ENCODE measurements at places on chromosomes 1 and 21.

GRCh38 chr1:17168091-17168876, 36.6 kb upstream of the PADI1 start:
- H3K4me1 ChIP-seq: peaks cover 3% of the 10 kb centered on the region
- H3K27ac ChIP-seq: no peak overlapping the region
- H3K4me3 ChIP-seq: no peak overlapping the region
- H3K36me3 ChIP-seq: no peaks in the 10 kb centered on the region
- DNase-seq: no peak

DNA sequence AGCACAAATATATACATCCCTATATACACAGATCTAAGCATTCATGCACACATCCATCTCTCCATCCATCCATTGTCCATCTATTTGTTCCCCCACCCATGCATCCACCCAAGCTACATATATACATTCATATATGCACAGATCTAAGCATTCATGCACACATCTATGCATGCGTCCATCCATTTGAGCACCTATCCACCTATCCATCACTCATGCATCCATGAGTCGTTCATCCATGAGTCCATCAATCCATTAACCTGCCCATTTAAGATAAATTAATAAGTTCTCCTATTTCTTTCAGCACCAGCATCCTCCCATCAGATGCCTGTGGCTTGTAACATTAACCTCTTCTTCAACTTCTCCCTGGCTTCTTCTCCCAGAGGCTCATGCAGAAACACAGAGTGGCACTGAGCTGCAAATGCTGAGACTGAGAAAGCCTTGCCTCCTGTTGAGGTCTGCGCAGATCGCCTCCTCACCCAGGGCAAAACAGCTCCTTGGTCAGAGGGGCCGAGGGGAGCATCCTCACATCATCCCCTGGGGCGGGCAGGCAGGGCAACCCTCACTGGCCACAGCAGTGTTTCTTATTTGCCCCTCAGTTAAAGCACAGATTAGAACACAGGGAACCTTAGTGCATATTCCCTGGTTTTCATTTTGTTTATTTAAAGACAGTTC, 17.4 kb upstream of the PDE9A start:
- no peak overlapping the region for H3K27ac ChIP-seq
- H3K36me3 ChIP-seq: no peaks in the 10 kb centered on the region

GRCh38 chr1:44249543-44249942, 36.3 kb downstream of the DMAP1 start:
- no peaks in the 10 kb centered on the region for H3K27me3 ChIP-seq
- H3K4me3 ChIP-seq: no peak overlapping the region
- H3K4me1 ChIP-seq: peaks cover 27% of the 10 kb centered on the region
- no peak for DNase-seq

- no peaks in the 10 kb centered on the region for H3K27me3 ChIP-seq
- no peak overlapping the region for H3K27ac ChIP-seq
- no peak for DNase-seq
- H3K4me1 ChIP-seq: no peaks in the 10 kb centered on the region
- H3K36me3 ChIP-seq: peaks cover 2% of the 10 kb centered on the region
Observed at GRCh38 chr1:162676087-162676486, 43.8 kb downstream of the DDR2 start.

- DNase-seq: no peak
- no peaks in the 10 kb centered on the region for H3K36me3 ChIP-seq
- H3K4me3 ChIP-seq: no peak overlapping the region
- no peaks in the 10 kb centered on the region for H3K4me1 ChIP-seq
Observed at GRCh38 chr1:20643080-20643479, 9.8 kb downstream of the PINK1 start.

- no peaks in the 10 kb centered on the region for H3K27me3 ChIP-seq
- peaks cover 24% of the 10 kb centered on the region for H3K4me1 ChIP-seq
- H3K27ac ChIP-seq: no peak overlapping the region
- H3K4me3 ChIP-seq: no peak overlapping the region
Observed at GRCh38 chr1:59077466-59078069, 219.3 kb upstream of the FGGY start.

GRCh38 chr21:17451364-17451891, 61.4 kb upstream of the CXADR start:
- peaks cover 11% of the 10 kb centered on the region for H3K4me1 ChIP-seq
- peaks cover 3% of the 10 kb centered on the region for H3K36me3 ChIP-seq
- H3K27ac ChIP-seq: no peak overlapping the region
- no peak for DNase-seq
- H3K27me3 ChIP-seq: peaks cover 5% of the 10 kb centered on the region

GRCh38 chr1:118185084-118185832, at the start of gene SPAG17:
SPAG17 (minus strand) TSS chr1:118185228; CDS start chr1:118185157, 71 bp downstream.
- peak; percentile 88 for DNase-seq
- peak within 1 kb of the TSS; percentile 86 for H3K27ac ChIP-seq
- H3K4me1 ChIP-seq: peaks cover 19% of the 10 kb centered on the region

DNA sequence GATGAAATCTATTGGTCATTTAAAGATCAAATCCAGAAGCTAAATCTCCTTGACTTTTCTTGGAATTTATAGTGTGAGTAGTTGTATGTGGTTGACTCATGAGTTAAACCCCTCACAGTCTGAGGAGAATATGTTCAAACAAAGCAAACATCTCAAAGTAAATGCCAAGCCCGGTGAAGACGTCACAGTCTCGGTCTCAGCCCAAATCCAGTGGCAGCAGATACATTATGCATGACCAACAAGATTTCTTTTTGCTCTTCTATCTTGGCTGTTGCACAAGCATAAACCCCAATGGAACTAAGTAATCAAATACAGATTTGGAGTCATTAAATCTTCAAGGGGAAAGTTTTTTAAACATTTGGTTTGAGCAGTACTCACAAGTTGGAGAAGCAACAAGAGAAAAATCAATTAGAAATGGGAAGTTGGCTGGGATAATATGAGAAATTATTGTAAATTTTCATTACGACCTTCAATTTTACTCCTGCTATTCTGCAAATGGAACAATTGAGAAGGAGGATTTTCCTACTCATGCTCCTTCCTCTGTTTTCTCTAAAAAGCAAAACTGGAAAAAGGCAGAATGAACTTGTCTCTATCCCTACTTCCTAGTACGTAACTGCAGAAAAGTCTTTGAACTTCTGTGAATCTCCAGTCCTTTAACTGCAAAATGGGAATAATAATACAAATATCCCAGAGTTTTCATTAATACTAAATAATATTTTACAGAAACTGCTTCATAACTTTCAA, 575.8 kb downstream of the NUF2 start:
- DNase-seq: no peak
- H3K36me3 ChIP-seq: no peaks in the 10 kb centered on the region
- H3K4me1 ChIP-seq: no peaks in the 10 kb centered on the region
- no peak overlapping the region for H3K27ac ChIP-seq

GRCh38 chr1:159012495-159012894, 2.8 kb downstream of the IFI16 start:
- DNase-seq: no peak
- H3K4me1 ChIP-seq: peaks cover 13% of the 10 kb centered on the region
- peaks cover 3% of the 10 kb centered on the region for H3K36me3 ChIP-seq
- H3K27ac ChIP-seq: no peak overlapping the region
- no peaks in the 10 kb centered on the region for H3K27me3 ChIP-seq
- no peak overlapping the region for H3K4me3 ChIP-seq

- no peak overlapping the region for H3K4me3 ChIP-seq
- peak; percentile 57 for DNase-seq
- H3K27me3 ChIP-seq: no peaks in the 10 kb centered on the region
- no peaks in the 10 kb centered on the region for H3K36me3 ChIP-seq
- peaks cover 4% of the 10 kb centered on the region for H3K4me1 ChIP-seq
Observed at GRCh38 chr1:62082456-62083363, 111.9 kb upstream of the L1TD1 start.

- no peaks in the 10 kb centered on the region for H3K36me3 ChIP-seq
- no peak for DNase-seq
- no peaks in the 10 kb centered on the region for H3K27me3 ChIP-seq
- H3K4me1 ChIP-seq: no peaks in the 10 kb centered on the region
Observed at GRCh38 chr1:85144351-85144750, 56.5 kb downstream of the SYDE2 start.

- no peaks in the 10 kb centered on the region for H3K27me3 ChIP-seq
- no peak for DNase-seq
- no peak overlapping the region for H3K27ac ChIP-seq
- H3K4me1 ChIP-seq: peaks cover 7% of the 10 kb centered on the region
Observed at GRCh38 chr1:53807916-53808315, 30.2 kb downstream of the NDC1 start.

DNA sequence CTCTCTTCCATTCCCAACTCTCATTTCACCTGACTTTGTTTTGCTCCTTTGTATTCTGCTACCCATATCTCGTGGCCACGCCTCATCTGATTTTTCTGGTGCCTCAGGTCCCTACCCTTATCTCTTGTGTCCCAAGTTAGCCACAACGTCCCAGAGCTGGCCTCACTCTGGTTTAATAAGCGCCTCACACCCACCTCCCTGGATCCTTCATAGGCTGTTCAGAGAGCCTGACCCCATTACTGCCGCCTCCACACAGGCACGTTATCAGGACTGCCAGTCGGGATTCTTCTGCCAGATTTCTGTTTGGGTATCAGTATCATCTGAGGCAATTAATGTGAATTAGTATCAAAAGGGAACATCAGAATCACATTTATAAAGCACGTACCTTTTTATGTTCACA, 34.7 kb upstream of the TMEM125 start:
- peaks cover 6% of the 10 kb centered on the region for H3K4me1 ChIP-seq
- peak overlapping the region; percentile 95 for H3K27ac ChIP-seq
- no peaks in the 10 kb centered on the region for H3K36me3 ChIP-seq
- no peak overlapping the region for H3K4me3 ChIP-seq
- no peaks in the 10 kb centered on the region for H3K27me3 ChIP-seq

- H3K4me3 ChIP-seq: no peak overlapping the region
- peaks cover 1% of the 10 kb centered on the region for H3K4me1 ChIP-seq
- H3K36me3 ChIP-seq: no peaks in the 10 kb centered on the region
- H3K27ac ChIP-seq: no peak overlapping the region
- peaks cover under 1% of the 10 kb centered on the region for H3K27me3 ChIP-seq
Observed at GRCh38 chr1:244226435-244226834, 175.4 kb downstream of the ZBTB18 start.
